Breast epithelium (tissue), 4 donors: ENCODE measurements at places on chromosomes 2 and 18.

GRCh38 chr18:76765649-76766048 lies 56.7 kb upstream of the ZNF236 start:
- no peak for DNase-seq

DNA sequence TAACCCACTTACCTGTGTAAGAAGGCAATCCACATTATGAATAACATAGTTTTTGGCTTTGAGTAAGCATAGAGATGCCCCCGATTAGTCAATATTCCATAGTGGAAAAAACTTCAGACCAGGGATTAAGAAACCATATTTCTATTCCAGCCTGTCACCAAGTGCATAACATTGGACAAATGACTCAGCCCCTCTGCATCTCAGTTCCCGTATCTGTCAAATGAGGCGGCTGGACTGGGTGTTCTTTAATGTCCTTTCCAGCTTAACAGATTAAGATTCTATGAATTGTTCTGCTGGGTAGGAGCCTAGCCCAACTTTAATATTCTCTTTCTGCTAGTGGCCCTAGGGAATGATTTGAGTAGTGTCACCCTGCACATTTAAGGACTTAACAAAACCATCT lies 11.8 kb upstream of the FTCDNL1 start:
- no peak for DNase-seq

DNA sequence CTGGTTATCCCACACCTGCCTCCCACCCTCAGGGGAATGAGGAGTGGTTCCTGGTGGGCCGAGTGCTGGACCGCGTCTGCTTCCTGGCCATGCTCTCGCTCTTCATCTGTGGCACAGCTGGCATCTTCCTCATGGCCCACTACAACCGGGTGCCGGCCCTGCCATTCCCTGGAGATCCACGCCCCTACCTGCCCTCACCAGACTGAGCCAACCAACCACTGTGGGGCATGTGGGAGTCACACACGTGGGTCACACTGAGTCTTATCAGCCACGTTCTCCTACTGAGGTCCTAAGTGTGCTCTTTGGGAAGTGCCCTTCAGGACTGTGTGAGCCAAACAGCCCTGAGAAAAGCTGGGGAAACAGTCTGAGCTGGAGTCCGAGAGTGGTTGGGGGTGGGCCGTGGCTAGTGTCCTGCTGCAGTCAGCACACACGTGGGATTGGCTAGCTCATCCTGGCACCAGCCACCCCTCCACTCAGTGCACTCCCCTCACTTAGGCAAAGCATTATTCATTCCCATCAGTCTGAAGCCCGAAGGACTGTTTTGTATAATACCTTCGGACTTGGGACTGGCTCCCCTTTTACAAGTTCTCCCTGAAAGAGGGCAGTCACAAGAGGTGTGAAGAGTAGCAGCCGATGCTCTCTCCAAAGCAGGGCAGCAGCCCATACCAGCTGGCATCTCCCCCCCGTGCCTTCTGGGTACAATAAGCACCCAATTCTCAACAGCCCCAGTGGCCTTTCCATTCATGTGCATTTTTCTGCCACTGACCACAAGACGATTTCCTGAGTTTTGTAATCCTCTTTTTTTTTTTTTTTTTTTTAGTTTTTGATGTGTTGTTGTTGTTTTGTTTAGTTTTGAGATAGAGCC lies 4.6 kb downstream of the TIGD1 start:
- no peak for DNase-seq

DNA sequence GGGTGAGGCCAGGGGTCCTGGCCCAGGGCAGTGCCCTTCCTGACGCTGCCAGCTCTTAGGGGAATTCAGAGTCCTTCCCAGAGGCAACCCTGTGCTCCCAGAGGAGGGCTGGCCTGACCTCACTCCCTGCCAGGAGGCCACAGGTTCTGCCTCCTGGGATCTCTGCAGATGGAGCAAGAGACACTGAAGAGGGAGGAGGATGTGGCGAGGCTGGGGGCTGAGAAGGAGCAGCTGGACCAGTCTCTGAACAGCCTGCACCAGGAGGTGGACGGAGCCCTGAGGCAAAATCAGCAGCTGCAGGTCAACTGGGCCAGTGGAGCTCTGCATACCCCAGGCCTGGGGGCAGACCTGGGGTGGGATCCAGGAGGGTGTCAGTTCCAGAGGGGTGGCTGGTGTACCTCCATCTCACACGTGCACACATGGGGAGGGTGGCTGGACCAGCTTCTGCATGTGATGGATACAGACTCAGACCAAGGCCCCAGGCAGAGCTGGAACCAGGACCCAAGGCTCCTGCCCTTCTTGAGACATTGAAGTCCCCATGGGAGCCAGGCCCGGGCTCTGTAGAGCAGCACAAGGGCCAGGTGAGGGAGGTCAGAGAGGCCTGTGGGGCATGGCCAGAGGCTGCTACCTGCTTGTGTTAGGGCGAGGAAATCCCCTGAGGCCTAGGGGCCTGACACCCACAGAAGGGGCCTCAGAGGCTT lies 9.7 kb upstream of the SNED1 start:
- DNase-seq = no peak

- DNase-seq = no peak
Observed at GRCh38 chr2:44638649-44639048, 276.9 kb downstream of the CAMKMT start.

GRCh38 chr2:171531836-171532450 lies 9.7 kb downstream of the CYBRD1 start:
- no peak for DNase-seq

- DNase-seq = no peak
Observed at GRCh38 chr18:11154368-11154989, 5.1 kb upstream of the PIEZO2 start.
